Pons (tissue), 1 donor: ENCODE measurements at places on chromosomes 6 and 20.

DNA sequence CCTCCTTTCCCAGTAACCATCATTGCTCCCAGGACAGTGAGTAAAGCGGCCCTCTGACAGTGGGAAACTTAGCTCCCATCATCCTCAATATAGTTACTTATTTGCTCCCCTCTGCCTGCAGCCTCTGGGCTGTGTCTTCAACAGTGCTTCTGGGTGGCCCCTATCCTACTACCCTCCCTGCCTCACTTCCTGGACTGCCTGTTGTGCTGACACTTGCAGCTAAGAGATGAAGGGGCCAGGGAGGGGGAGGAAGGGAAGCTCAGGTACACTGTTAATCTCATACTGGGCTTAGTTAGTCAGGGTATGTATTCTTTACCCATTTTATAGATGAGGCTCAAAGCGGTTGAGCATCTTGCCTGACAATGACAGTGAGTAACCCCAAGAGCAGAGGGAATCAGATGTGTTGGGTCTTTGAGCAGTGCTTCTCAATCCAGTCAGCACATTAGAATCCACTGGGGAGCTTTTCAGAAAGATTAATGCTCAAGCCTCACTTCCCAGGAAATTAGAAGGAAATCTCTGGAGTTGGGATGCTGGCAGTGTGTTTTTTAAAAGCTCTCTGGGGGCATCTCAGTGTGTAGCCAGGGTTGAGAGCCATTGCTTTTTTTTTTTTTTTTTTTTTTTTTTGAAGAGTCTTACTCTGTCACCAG, 27.1 kb upstream of the KCNK5 start:
- no peak for DNase-seq

GRCh38 chr6:45614488-45615285, 237.0 kb upstream of the SUPT3H start:
- no peak for DNase-seq

- DNase-seq = no peak
Observed at GRCh38 chr6:140604786-140605185, 1230.3 kb upstream of the CITED2 start.

DNA sequence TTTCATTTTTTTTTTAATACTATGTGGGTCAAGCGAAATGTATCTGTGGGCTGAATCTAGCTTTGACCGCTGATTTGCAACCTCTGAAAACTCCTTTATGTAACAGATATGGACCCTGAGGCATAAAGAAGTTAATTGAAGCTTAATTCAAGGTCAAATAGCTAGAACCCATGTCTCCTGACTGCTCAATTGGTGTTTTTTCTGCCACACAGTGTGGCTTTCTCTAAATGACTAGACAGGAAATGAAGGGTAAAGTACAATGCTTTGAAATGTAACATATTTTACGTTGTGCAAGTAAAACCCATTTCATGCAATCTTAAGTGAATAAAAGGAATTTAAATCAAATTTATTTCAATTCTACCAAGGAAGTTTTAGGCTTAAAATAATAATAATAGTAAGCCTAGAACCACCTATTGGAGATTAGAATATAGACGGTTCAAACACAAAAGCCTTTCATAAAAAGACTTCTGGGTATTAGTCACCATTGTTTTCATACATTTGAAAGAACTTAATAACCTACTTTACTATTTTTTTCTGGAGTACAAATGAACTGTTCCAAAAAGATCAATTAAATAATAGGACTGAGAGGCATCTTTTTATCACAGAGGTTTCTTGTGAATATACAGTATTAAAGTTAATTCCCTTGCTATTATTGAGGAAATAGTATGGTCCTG, 279.8 kb downstream of the EPHA7 start:
- no peak for DNase-seq
